ENCODE measurements at places on chromosomes 13 and 19. TPM values are rescaled to one million over a fixed set of nuclear protein-coding genes. Genes with fewer than 3 reads are reported as not detected.
A peak's percentile ranks its signal among the peaks of the same experiment; 100 is the strongest.

The TRAPPC6A gene
- total RNA-seq = 31.6 TPM

- no peak for DNase-seq
- peaks cover 6% of the 10 kb centered on the region for H3K36me3 ChIP-seq
- H3K4me3 ChIP-seq = no peak overlapping the region
- H3K4me1 ChIP-seq = peaks cover 4% of the 10 kb centered on the region
Measured at GRCh38 chr13:43365039-43365344, 341.6 kb downstream of the DNAJC15 start.

The TMPRSS9 gene
- total RNA-seq = 0.29 TPM

- no peak for DNase-seq
- no peaks in the 10 kb centered on the region for H3K36me3 ChIP-seq
- H3K4me1 ChIP-seq = no peaks in the 10 kb centered on the region
- no peak overlapping the region for H3K27ac ChIP-seq
Measured at GRCh38 chr19:35329323-35329722, 336 bp downstream of the CD22 start.

DNA sequence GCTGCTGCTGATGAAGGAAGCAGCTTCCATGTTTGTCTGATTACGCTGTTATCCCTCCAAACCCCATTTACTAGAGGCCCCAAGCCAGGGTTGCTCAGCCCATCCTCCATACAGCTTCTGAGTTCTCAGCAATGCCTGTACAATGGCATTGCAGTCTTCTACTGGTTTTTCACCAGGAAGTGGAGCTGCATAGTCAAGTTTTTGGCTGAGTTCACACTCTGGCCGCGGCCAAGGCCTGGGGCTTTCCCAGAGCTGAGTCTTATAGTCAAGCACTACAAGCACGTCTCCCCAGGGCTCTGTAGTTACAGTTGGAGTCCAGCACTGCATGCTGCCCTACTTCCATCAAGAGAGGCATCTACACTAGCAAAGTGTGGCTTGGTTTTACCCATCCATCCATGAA lies 182.5 kb downstream of the POU4F1 start:
- H3K27ac ChIP-seq = no peak overlapping the region
- no peak overlapping the region for H3K4me3 ChIP-seq

The WDR88 gene
- total RNA-seq = not detected

DNA sequence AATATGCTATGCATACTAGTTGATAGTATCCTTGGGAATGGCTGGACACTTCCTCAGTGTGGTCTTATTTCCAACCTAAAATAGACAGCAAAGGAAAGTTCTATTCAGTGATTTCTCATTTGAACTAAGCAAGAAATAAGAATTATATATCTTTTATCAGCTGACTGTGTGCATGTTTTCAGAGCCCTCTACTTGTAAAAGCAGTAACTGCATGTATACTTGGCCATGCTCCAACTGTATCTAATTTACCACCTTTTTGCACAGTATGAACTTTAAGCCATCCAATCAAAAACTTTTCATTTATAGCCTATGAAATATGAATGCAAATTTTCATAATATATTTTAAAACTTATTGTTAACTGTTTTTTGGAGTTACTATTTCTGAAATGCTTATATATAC lies 136.4 kb upstream of the PCDH9 start:
- no peak overlapping the region for H3K4me3 ChIP-seq
- H3K36me3 ChIP-seq = no peaks in the 10 kb centered on the region
- DNase-seq = no peak
- H3K4me1 ChIP-seq = no peaks in the 10 kb centered on the region
- H3K27ac ChIP-seq = no peak overlapping the region

- H3K27me3 ChIP-seq = no peaks in the 10 kb centered on the region
- no peak overlapping the region for H3K27ac ChIP-seq
- no peak for DNase-seq
- no peaks in the 10 kb centered on the region for H3K4me1 ChIP-seq
- no peaks in the 10 kb centered on the region for H3K36me3 ChIP-seq
Measured at GRCh38 chr13:69288026-69288425, 819.6 kb upstream of the ATXN8OS start.

DNA sequence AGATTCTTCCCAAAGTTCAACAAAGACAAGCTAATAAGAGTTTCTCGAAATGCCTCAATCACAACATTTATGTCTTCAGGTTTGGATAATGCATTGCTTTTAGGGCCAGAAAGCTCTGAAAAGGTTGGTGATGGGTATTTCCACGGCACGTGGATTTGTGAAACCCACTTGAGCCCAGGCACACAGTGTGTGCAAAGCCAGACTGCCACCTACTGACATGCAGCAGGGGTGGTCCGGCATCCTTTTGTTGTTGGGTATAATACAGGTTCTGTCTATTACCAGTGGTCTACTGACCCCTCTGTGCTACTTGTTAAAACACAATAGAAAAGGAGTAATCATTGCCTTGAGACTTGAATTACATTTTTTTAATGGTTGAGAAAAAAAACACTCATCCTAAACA lies 225.6 kb downstream of the RAP2A start:
- H3K27ac ChIP-seq = no peak overlapping the region
- DNase-seq = peak; percentile 27
- H3K27me3 ChIP-seq = no peaks in the 10 kb centered on the region
- H3K4me1 ChIP-seq = no peaks in the 10 kb centered on the region

DNA sequence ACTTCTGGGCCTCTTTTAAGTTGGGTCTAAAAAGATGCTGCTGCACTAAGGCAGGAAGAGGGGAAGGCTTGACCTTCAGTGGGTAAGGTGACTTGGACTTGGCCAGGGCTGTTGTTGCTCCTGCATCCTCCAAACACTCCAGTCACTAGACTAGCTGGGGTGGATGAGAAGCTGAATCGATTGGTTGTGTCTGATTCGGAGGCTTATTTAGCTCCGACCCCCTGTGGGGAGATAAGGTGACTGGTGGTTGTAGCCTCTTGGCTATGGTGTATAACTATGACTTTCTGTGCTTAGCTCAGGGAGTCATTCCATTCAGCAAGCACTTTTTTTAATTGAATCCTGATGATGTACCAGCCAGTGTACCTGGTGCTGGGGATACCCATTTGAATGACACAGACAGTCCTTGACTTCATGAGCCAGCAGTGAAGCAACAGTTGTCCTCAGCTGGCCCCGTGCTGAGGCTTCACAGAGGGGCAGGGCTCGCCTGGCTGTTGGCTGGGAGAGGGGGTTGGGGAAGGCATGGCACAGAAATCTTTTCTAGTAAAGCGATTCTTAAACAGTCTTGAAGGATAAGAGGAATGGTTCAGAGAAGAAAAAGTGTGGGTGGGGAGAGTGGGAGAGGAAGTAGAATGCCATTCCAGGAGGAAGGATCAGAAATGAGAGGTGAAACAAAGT lies 9.9 kb downstream of the PCDH8 start:
- DNase-seq = no peak
- H3K4me1 ChIP-seq = peaks cover 5% of the 10 kb centered on the region
- no peaks in the 10 kb centered on the region for H3K36me3 ChIP-seq
- no peaks in the 10 kb centered on the region for H3K27me3 ChIP-seq
- no peak overlapping the region for H3K27ac ChIP-seq

- no peak overlapping the region for H3K4me3 ChIP-seq
- peak overlapping the region; percentile 52 for H3K27ac ChIP-seq
- H3K36me3 ChIP-seq = peaks cover 3% of the 10 kb centered on the region
Measured at GRCh38 chr19:55336101-55336500, 3.6 kb upstream of the KMT5C start.

DNA sequence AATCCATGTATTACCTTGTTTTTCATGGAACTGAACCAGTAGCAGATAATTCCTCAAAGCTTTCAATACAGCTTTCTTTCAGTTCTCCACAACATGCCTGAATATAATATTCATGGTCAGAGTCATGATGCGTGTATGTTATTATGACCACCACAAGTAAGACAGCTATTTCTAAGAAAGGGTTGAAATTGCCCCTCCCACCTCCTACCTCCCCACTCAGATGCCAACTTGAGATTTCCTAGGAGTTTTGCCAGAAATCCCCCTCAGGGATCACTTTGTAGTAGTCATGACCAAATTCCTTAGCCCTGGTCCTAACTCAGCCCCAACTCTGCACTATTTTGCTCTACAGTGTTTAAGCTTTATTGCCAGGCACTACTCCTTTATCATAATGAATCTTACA lies 69.9 kb upstream of the RAP2A start:
- DNase-seq = no peak
- no peaks in the 10 kb centered on the region for H3K27me3 ChIP-seq
- H3K27ac ChIP-seq = no peak overlapping the region
- no peak overlapping the region for H3K4me3 ChIP-seq

DNA sequence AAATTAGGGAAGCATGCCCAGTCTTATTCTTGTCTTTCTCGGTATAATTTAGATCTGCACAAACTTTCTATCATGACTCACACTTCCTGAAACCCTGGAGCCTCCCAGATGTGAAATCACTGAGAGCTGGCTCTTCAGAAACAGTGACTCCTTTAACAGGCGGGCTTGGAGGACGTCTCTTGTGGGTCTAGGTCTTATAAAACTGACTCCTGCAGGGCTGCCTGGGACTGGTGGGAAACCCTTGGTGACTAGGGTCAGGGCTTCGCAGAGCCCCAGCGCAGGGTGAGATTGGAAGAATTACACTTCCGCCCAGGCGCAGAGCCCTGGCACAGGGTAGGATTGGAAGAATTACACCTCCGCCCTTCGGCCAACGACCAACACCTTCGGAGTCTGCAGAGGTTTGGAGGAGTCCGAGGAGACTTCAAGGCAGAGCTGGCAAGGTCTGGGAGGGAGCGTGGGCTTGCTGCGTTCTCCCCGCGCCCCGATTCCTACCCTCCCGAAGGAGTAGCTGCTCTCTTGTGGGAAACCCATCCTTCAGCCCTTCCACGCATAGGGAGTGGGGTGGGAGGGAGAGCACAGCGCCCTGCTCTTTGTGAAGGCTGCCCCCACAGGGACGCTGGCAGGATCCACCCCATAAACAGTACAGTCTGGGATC lies 43.4 kb upstream of the MAP3K10 start:
- no peak overlapping the region for H3K4me3 ChIP-seq
- H3K36me3 ChIP-seq = no peaks in the 10 kb centered on the region
- H3K27me3 ChIP-seq = no peaks in the 10 kb centered on the region
- no peak for DNase-seq
- H3K4me1 ChIP-seq = no peaks in the 10 kb centered on the region

- H3K4me1 ChIP-seq = no peaks in the 10 kb centered on the region
- no peaks in the 10 kb centered on the region for H3K27me3 ChIP-seq
- no peak overlapping the region for H3K4me3 ChIP-seq
- H3K36me3 ChIP-seq = peaks cover 3% of the 10 kb centered on the region
Measured at GRCh38 chr13:37695200-37695599, 96.6 kb upstream of the POSTN start.

Data from glutamatergic neuron (in vitro differentiated cells).